ENCODE measurements at places on chromosomes 3 and 15. TPM values are rescaled to one million over a fixed set of nuclear protein-coding genes. Genes with fewer than 3 reads are reported as not detected.

AADACL2 gene
- not detected for total RNA-seq

IGSF11 gene
- total RNA-seq = 0.46 TPM

GCSAM gene
- total RNA-seq = 0.90 TPM

GRCh38 chr3:38583688-38584087, 65.8 kb downstream of the SCN5A start:
- DNase-seq = no peak

GRCh38 chr3:154236331-154236730, 88.0 kb downstream of the DHX36 start:
- DNase-seq = no peak

All from upper lobe of right lung (tissue), 1 donor.